ENCODE measurements at places on chromosomes 12 and 14.

DNA sequence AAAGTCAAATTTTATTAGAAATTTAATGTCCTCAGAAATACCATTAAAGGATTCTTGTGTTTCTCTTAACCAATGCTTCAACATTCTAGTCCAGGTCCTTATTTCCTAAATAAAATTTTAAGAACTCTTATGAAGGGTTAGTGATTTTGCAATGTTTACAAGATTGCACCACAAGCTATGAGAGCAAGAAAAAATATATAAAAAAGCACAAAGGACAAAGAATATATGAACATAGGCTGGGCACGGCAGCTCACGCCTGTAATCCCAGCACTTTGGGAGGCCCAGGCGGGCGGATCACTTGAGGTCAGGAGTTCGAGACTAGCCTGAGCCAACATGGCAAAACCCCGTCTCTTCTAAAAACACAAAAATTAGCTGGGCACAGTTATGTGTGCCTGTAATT lies 7.7 kb downstream of the RACGAP1 start:
- no peak for DNase-seq

DNA sequence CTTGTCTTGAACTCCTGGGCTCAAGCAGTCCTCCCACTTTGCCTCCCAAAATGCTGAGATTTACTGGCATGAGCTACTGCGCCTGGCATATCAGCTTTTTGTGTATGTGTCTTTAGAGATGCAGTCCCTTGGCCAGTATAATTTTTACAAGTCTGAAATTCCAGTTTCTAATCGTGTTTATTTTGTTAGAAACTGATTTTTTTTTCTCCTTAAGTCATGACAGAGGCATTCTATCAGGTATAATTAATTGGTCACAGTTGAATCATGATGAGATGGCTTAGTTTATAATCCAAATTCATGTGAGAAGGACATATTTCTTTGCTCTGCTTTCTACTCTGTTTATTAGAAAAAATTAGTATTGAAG lies 98.9 kb downstream of the PCNX1 start:
- DNase-seq = no peak

- no peak for DNase-seq
Observed at GRCh38 chr14:72634691-72635616, 258.9 kb downstream of the DPF3 start.

- no peak for DNase-seq
Observed at GRCh38 chr12:10554756-10555481, 49.2 kb downstream of the EIF2S3B start.

GRCh38 chr14:91866061-91866460 lies 1.3 kb downstream of the TC2N start:
- no peak for DNase-seq

DNA sequence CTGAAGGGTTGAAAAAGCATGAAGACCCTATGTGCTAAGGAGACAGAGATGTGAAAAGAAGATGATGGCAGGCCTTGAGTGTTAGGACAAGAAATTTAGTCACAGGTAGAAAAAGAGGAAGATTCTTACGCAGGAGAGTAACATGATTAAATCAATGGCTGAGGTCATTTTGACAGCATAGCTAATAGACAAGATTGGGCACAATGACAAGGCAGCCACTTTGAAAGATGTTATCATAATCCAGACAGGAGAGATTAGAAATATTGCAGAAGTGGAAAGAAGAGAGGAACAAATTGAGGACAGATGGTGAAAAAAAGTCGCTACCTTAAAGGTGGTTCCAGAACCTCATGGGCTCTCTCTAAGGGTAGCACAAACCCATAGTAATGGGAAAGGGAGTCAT lies 228.8 kb upstream of the DDHD1 start:
- no peak for DNase-seq

DNA sequence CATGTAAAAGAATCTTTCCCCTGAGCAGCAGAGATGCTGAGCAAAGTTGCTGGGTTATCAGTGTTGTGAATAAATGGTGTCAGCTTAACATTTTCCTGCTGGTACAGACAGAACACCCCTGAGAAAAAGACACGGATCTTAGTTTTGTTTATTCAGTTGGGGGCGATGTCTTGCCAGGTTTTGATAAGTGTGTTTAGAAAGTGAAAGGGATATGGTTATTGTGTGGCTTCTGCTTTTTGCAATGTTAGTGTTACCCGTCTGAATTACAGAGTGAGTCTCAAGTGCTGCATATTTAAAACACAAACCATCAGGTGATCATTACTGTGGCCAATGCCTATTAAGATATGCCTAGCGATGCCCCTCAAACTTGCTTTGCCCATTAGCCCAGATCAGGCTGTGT lies 864.6 kb upstream of the SEL1L start:
- no peak for DNase-seq
